HS-5 (cell line): ENCODE measurements at places on chromosomes 13 and 19.

DNA sequence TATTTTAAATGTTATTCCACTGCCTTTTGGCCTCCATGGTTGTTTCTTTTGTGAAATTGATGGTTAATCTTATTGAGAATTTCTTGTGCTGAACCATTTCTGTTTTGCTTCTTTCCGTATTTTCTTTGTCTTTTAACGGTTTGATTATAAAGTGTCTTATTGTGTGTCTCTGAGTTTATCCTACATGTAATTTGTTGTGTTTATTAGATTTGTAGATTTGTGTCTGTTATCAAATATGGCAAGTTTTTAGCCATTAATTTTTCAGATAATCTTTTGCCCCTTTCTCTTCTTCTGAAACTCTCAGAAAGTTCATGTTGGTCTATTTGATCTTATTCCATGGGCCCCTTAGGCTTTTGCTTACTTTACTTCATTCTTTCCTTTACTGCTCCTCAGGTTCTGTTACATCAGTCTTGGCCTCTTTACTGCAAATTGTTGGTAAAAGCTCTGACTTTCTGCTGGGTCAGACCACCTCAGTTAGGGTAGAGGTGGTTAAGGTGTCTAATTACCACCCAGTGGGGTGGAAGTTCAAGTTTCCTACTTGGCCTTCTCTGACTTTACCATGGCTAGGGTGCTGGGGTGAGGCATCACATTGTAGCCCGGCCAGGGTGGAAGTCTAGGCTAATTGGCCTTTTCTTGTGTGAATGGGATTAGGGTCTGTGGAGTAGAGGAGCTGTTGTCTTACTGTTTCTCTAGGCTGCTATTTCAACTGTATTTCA lies 58.3 kb downstream of the ZMYM2 start:
- DNase-seq = no peak

DNA sequence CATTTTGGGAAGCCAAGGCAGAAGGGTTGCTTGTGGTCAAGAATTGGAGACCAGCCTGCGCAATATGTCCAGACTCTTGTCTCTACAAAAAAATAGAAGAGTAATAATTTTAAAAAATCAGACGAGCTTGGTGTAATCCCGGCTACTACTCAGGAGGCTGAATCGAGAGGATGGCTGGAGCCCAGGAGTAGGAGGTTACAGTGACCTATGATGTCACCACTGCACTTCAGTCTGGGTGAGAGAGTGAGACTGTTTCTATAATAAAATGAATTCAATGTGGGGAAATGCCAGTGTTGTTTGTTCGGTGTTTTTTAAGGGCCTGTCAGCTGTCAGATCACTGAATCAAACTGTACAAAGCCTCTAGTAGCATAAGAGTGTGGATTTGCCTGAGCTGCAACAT lies 1.2 kb upstream of the FBXL3 start:
- no peak for DNase-seq

- no peak for DNase-seq
Observed at GRCh38 chr19:35310811-35311465, 18.0 kb upstream of the CD22 start.

- peak; percentile 98 for DNase-seq
Observed at GRCh38 chr19:42113641-42114348, 18.5 kb downstream of the POU2F2 start.

DNA sequence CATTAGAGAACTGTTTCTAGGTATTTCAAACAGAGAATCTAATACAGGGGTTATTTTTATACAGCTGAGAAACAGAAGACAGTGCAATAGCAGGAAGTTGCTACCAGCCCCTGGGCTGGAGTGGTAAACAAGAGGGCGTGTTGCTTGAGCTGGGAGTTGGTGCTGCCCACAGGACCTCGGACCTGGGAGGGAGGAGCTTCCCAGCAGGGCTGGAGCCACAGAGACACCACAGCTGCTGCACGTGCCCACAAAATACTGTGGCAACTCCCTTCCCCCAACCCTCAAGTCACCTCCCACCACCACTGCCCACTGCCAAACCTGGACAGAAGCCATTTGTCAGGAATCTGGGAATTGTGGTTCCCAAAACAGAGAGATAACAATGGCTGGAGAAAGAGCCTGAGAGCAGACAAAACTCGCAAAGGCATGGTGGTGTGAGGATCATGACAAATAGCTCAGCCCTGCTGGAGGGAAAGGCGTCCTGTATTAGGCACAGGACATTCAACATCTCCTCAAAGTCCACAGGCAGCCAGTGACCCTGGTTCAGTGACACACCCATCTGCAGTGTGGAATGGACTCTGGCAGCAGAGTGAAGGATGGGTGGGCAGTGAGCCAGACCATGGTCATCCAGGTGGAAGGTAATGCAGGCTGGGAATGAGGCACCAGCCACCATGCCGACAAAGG lies 57.2 kb downstream of the SPATA13 start:
- no peak for DNase-seq

DNA sequence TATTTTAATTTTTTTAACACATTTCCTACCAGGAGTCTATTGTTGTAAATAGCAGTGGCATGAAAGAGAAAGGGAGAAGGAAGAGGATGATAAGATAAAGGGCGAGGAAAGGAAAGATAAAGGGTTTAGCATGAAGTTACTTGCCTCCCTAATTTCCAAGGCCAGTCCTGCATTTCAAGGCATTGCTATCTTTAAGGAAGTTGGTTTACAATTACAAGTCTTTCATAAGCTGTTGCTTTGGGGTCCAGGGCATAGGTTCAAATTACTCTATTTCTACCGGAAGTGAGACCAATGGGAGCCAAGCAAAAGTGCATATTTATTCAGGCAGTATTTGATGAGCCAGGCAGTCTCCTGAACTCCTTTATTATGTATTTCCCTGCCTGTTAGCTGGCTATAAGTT lies 27.7 kb upstream of the UBL3 start:
- DNase-seq = no peak

GRCh38 chr13:97934590-97934989 lies 18.9 kb upstream of the IPO5 start:
- DNase-seq = no peak

GRCh38 chr19:7494416-7495098 lies 5.7 kb upstream of the PEX11G start:
- no peak for DNase-seq

- no peak for DNase-seq
Observed at GRCh38 chr19:1970003-1970805, 29.2 kb downstream of the CSNK1G2 start.

- DNase-seq = no peak
Observed at GRCh38 chr19:35141837-35142605, 1.0 kb upstream of the FXYD7 start.

GRCh38 chr13:40187324-40187795 lies 479.1 kb downstream of the FOXO1 start:
- no peak for DNase-seq

DNA sequence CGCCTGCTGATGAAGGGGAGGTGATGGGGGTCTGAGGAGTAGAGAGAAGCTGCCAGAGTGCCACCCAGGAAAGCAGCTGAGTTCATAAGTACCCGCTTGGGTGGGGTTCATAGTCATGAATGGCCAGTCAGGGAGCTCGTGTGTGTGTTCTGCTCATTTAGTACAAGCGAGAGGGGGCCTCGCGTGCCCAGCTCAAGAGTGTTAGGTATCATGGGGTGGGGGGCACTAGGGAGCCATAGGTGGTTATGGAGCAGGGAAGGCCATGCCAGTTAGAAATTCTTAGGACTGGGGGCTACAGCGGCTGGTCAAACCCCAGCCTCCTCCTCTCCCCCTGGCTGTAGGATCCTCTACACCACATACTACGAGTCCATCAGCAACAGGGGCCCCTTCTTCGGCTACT lies 46.8 kb downstream of the CD320 start:
- DNase-seq = no peak

DNA sequence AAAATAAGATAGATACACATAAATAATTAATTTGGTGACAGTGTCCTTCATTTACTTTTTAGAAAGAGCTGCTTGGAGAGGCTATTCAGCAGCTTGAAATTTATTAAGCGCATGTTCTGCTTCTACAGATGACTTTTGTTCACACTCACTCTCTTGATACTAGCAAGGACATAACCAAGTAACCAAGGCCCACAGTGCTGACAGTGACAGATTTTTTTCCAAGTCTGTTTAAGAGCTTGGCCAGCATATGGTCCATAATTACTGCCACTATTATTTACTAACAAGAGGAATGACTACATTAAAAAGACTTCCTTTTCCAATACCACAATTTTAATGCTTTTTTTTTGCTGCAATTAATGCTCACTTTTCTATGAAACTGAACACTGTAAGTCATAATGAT lies 673.7 kb upstream of the MIR17HG start:
- DNase-seq = no peak

DNA sequence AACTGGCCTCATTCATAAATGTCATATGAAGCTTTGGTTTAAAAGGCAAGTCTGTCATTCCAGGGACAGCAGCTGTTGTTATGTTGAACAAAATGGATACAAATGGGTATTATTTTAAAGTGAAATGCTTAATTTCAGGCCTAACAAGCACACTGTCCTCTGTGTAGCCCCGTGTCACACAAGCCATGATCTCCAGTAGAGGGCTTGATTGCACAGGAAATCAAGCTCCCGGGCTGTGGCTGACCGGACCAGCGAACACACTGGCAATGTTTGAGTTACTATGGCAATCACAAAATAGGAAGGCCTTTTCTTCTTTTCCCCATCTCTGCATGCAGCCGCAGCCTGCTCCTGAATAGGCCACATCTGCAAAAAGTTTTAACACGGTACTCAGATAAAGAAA lies 64.0 kb upstream of the GSX1 start:
- DNase-seq = no peak

- DNase-seq = no peak
Observed at GRCh38 chr19:7970716-7971448, 27.4 kb upstream of the TIMM44 start.

GRCh38 chr19:45137179-45137761 lies 23.5 kb downstream of the NKPD1 start:
- no peak for DNase-seq

DNA sequence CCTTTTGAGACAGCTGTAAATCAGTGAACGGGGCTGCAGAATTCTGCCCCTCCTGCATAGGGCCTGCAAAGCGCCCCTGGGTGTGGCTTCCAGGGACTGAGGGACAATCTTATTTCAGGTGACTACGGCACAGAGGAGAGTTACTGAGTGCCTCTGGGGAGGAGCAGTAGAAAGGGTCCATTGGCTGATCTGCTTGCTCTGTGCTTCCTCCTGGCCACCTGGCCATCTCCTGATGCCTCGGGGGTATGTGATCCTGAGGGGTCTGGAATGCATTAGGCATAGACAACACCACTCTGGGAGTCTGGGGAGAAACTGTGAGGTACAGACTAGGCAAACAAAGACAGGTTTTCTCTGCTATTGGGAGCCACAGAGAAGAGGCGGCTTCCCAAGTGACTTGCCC lies 2.8 kb downstream of the KCTD15 start:
- DNase-seq = no peak

- no peak for DNase-seq
Observed at GRCh38 chr19:39557811-39558623, 18.1 kb upstream of the EID2 start.

DNA sequence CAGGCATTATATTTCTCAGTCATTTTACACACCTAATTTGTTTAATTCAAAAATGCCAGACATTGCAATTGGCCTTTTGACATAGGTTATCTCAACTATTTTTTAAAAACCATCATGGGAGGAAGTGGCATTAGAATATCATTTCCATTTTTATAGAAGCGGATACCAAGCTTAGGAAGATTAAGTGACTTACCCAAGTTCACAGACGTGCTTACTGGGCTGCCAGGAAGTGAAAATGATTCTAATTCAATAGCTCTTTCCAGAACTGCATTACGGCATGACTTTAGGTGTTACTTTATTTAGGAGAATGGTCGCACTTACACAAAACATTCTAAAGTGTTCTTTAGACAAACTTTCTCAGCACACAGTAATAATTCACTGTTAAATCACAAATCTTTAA lies 231.9 kb downstream of the KLF12 start:
- DNase-seq = no peak

- no peak for DNase-seq
Observed at GRCh38 chr19:2625434-2625833, 77.1 kb downstream of the GNG7 start.

GRCh38 chr13:21538753-21539152 lies 65.2 kb downstream of the MICU2 start:
- DNase-seq = no peak

- no peak for DNase-seq
Observed at GRCh38 chr19:6226444-6227155, 53.2 kb downstream of the MLLT1 start.

GRCh38 chr19:11479898-11480714 lies 740 bp downstream of the ELAVL3 start:
- DNase-seq = no peak

GRCh38 chr13:51278426-51279130 lies 56.4 kb downstream of the FAM124A start:
- no peak for DNase-seq

DNA sequence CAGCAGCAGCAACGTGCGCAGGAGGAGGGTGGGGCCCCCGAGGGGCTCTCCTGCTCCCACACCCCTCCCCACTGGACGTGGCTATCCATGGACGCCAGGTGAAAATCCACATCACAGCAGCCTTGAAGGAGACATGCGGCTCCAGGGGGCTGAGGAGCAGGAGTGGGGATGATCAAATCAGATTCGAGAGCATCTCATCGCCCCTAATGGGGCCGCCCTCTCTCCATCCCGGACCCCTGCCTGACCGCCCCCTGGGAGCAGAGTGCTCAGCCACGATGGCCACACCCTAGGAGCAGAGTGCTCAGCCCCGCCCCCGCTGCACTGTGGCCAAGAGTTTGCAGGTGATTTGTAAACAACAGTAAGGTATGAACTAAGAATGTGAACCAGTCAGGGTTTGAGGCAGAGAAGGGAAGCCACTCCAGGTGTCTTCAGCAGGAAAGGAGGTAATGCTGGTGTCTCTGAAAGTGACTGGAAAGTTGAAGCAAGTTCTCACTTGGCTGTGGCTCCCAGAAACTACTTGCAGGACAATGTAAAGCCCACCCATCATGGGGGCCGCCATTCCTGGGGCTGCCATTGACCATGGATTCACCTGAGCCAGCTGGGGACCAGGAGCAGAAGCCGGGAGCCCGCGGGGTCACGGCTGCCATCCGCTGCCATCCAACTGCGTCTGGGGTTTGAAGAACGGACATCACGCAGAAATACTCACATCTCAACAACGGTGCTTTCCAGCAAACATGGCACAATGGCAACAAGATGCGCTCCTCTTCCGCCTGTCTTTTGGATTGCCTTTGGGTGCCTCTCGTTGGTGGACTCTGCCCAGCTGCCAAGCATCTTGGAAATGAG lies 71.8 kb downstream of the SPACA7 start:
- no peak for DNase-seq

DNA sequence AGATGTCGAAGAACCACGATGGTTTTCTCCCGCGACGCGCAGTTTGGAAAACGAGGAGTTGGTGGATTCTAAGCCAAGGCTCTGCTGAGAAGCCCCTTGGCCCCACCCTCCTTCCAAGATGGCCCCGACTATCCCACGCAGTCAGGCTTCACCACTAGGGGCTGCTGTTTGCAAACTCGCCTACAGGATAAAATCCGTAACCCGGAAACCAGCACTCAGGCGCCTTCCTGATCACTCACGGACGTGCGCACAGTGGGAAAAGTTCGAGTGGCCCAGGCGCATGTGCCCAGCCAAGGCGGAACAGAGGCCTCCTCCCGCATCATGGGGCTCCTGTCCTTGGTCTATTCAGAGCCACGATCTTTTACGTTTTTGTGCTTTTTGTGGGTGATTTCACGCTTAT lies 19.2 kb upstream of the UQCR11 start:
- no peak for DNase-seq

- DNase-seq = no peak
Observed at GRCh38 chr19:49781394-49781793, 14.6 kb downstream of the AP2A1 start.
